ENCODE measurements at places on chromosomes 4 and X.

- peak; percentile 2 for DNase-seq
These were observed 13.2 kb upstream of the IL13RA2 start for GRCh38 chrX:115030625-115031024.

DNA sequence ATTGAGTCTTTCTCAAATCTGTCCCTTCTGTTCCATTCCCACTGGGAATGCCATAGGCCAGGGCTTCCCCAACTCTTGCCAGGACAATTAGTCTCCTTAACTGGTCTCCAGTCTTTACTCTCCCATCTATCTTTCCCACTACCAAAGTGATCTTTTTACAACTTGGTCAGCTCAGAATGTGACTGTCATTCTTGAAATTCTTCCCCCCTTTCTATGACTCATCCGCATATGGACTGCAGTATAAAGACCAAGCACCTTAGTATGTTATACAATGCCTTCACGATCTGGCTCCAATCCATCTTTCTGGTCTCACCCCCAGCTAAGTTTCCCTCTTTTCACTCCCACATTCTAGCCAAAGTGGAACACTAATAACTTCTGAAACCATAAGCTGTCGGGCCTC, 383.8 kb downstream of the OPHN1 start:
- DNase-seq = peak; percentile 1

- DNase-seq = no peak
These were observed 1144.8 kb downstream of the ADGRL3 start for GRCh38 chr4:62344915-62345314.

DNA sequence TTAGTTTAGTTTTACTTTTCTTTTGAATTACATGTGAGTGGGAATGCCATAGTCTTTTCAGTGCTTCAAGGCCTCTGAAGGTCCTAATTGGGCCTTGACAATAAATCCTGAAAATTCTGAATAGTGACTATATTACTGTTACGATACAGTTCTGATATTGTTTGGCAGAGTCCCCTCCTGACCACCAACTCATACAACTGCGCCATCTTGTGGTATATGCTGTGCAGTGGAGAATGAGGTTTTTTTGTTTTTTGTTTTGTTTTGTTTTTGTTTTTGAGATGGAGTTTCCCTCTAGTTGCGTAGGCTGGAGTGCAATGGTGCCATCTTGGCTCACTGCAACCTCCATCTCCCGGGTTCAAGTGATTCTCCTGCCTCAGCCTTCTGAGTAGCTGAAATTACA, 56.6 kb upstream of the CHRDL1 start:
- DNase-seq = no peak

DNA sequence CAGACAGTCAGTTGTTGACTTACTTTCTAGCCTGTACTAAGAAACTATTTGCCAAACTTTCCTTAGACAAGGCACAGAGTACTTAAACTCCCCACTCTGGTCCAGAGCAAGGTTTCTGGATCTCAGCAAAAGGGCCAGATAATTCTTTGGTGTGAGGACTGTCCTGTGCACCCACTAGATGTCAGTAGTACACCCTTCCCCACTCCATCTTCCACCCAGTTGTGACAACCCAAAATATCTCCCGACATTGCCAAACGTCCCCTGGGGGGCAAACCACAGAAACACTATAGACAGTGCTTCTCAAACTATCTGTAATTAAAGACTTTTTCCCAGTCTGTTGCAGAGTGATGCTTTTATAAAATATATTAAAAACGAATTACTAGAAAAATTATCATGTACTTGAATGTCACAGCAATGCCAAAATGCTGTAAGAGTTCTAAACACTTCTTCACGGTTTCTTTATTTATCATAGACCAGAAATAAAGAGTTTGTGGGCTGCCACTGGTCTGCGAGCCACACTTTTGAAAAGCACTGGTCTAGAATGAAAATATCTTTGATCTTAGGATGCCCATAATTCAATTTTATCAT, 203.5 kb downstream of the PRDM5 start:
- peak; percentile 17 for DNase-seq

DNA sequence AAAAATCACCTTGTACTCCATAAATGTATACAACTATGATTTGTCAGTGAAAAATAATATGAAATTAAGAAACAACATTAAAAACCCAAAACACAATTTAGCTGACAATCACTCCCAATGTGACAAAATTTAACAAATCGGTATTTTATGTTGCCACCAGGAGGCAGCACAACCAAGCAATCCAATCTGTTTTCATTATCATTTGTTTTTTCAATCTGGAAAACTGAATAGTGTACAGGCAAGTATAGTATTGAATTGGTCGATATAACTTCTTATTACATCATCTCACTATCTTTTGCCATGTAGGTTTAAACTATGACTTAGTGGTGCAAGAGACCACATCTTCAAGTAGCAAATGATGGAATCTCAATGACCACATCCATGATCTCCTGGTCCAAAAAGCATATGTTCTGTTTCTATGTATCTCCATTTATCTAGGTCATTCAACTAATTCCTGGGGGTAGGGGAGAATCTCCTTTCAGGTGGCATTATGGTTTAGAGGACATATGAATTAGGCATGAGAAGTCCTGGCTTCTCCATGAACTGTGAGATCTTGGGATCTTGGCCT, 112.9 kb upstream of the AGA start:
- peak; percentile 8 for DNase-seq

- peak; percentile 94 for DNase-seq
These were observed at the start of gene COX18 for GRCh38 chr4:73069338-73070073. COX18 (minus strand) TSS chr4:73069716; CDS start chr4:73069649, 67 bp downstream.

- DNase-seq = no peak
These were observed 2.8 kb downstream of the PPP1R3F start for GRCh38 chrX:49272421-49272820.

- DNase-seq = no peak
These were observed 125.1 kb upstream of the STX18 start for GRCh38 chr4:4666693-4667621.

DNA sequence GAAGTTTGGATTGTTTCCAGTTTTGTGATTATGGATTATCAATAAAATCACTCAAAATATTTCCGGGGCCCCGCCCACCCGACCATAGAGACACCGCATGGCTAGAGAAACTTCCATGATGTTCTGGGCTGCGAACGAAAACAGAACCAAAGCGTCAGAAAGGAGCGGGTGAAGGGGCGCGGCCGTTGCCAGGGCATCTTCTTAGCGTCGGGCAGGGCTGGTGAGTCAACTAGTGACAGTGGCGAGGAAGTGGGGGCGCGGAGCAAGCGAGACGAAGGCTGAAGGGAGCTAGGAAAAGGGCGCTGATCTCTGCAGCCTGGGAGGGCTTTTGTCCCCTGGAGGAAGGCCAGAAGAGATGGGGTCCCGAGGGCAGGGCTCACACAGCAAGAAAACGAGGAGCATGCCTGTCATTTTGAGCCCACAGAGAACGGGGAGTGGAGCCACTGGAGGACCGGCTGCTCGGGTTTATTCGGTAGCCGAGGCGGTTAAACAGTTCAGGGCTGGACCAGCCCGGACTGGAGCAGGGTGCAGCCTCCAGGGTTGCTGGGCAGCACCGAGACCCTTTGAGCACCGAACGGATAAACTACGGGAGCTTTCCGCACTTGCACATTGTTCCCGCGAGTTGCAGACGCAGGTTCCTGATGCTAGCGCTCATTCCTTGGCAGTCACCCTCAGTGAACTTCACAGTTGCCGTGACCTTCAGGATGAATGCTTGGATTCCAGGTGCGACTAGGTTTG, 298.1 kb upstream of the TRPC5 start:
- DNase-seq = peak; percentile 0

- DNase-seq = no peak
These were observed 103.0 kb upstream of the KLF3 start for GRCh38 chr4:38560768-38561558.

GRCh38 chr4:90318193-90318592, 191.0 kb downstream of the CCSER1 start:
- DNase-seq = peak; percentile 30

DNA sequence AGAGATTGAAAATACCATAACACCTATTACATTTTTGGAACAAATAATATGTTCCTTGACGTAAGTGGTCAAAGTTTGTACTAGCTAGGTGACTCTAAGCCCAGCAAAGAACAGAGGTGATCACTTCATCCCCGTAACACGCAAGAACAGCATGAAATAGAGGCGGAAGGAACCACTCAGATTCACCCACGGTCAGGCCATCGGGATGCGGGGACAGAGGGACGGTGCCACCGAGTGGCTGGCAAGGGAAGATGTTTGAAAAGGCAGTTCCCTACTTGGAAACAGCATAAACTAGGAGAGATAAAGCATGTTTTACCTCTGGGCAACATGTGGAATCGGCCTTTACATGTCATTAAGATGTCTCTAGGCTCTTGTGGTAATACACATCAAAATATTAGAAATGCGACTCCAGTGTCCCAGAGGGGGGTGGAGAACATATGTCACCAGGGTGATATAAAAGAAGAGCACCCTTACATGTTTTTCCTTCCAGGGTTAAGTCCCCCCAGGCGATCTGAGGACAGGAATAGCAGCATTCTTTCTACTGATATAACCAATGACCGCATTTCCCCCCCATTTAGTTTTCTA, 84.0 kb downstream of the PHKA2 start:
- DNase-seq = peak; percentile 10

DNA sequence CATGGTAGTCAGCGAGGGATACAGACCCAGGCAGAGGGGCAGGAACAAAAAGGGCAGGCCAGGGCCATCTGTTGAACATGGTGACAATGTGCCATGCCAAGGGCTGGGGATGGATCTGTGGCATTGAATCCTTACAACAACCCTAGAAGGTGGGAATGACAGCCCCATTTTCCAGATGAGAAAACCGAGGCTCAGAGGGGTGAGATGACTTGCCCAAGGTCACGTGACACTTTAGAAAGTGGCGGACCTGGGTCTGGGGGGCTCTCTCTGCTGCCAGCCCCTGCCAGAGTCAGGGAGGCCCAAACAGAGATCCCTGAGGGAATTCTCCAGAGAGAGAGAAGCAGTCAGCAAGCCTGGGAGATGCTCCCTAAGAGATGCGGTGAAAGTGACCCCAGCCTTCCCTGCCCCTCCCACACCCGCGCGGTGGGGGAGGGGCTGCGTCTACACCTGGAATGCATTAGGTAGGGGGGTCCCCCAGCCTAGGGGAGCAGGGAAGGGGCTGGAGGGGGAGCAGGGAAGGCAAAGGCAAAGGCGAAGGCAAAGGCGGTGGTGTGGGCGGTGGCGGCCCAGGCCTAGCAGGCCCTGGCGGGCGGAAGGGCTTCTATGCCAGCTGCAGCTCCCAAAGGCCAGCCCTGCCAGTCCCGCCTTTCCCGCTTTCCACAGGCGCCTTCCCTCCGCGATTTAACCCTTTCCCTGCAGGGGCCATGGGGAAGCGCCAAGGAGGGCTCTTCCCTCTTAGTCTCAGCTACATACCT, 13.0 kb downstream of the FGD1 start:
- no peak for DNase-seq

GRCh38 chr4:139833151-139833910, 167.7 kb downstream of the MGST2 start:
- DNase-seq = no peak

DNA sequence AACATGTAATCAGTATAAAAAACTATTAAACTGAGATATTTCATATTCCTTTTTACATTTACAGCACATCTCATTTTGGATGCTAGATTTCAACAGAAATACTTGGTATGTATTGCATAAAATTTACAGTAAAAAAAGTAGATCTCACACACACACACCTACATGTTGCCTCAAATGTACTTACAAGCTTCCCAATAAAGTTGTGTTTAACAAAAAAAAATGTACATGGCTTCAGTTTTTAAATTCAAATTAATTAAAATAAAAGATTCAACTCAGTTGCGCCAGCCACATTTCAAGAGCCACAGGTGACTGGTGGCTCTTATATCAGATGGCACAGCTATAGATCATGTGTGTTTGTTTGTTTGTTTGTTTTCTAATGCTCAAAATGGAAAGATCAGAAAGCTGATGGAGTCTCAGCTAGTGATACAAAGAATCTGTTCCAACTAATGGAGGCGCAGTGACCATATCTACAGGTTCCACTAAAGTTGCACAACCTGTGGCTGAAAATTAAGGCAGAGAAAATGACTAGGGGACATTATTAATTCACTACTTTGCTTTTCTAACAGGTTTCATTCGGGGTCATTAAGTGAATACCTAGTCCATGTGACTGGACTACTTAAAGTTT, 45.0 kb downstream of the RBM47 start:
- no peak for DNase-seq

- DNase-seq = peak; percentile 50
These were observed 170.7 kb downstream of the SLIT2 start for GRCh38 chr4:20422398-20422797.

GRCh38 chrX:44569122-44569521, 26.5 kb upstream of the FUNDC1 start:
- DNase-seq = no peak

DNA sequence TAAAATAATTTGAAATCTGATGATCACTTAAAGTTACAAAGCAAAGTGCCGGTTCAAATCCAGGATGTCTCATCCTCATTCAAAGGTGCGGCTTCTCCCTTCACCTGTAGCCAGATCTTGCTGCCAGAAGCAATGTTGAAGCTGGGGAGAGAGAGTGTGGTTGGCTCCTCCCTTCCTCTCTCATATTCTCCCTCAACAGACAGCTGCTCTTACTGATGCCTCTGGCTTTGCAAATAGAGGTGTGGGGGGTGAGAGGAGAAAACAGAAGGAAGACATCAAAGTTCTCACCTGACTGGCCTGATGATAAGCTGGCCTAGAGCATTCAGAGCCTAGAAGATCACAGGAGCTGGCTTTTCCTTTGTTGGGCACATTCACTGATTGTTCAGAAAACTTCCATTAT, 28.3 kb upstream of the BTC start:
- no peak for DNase-seq

DNA sequence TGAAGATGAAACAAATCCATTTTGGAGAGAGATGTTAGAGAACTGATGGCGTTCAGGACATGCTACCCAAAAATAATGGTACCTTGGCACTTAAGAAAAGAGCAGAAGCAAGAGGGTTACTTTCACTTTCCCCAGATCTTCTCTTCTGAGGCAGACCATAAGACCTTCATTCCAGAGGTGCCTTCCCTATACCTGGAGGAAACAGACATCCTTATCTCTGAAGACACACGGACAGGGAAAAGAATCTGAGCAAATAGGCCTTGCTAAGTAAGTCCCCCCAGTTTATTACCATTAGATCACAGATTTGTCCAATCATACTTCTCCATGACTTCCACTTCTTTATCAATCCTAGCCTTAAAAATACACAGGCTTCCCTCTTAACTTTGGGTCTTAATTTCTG, 2.0 kb upstream of the FGF2 start:
- DNase-seq = no peak

DNA sequence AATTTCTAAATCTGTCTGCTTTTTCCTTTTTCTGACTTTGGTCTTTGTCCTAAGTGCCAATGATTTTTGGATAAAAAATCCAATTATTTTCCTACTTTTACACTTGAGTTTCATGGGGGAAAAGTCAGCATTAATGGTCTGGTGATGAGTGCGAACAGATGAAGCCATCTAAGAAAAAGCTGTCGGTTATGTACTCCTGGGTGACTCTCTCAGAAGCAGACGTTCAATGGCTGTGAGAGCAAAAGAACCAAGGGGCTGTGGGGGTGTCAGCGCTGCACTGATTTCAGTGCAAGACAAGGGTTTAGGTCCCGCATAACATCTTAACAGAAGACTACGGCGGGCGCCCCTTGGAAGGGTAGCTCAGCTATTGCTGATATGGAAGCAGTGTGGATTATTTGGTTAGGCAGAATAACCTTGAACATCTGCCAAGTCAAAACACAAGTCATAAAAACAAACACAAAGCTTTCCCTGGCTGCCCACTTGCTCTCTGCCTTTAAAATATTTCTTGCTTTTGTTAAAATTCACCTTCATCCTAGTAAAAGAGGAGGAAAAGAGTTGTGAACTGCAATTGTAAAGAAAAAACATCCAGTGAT, 240.5 kb downstream of the MAML3 start:
- no peak for DNase-seq

Measured in Daoy (cell line).